ENCODE measurements at places on chromosomes 3 and 15.

GRCh38 chr3:113914646-113915045, 33.2 kb upstream of the ZDHHC23 start:
- no peak for DNase-seq

DNA sequence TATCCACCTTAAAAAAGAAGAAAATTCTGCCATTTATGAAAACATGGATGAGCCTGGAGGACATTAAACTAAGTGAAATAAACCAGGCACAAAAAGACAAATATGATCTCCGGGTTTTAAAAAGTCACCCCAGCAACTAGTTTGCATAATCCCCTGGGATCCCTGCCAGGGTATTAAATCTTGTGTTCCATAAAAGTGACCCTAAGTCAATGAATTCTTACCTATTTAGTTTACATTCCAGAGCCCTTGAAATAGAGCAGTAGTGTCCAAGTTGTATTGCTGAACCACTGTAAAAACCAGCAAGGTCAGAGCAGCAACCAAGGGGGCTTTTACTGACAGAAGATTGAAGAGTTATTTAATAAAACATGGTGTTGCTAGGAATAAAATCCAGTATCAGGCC, 716.8 kb upstream of the BCHE start:
- DNase-seq: no peak

DNA sequence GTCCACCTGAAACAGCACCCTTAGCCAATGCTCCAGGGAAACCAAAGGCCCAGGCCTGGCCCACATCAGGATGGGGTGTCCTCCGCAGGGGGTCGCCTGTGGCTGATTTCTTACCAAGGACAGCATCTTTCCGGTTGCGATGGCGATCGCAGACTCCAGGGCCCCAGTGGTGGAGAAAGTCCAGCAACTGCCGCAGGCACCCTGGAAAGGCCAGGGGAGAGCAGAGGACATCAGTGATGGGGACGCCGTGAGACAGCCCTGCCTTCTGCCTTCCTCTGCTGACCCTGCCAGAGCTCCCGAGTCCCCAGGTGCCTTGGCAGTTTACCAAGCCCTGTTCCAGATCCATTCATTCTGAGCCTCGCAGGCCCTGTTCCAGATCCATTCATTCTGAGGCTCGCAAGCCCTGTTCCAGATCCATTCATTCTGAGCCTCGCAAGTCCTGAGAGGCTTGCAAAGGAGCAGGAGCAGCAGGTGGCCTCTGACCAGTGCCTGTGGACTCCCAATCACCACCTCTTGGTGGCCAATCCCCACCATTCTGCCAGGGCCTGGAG, 12.5 kb downstream of the CTSH start:
- DNase-seq: no peak

- no peak for DNase-seq
Observed at GRCh38 chr3:38640661-38641452, 8.6 kb downstream of the SCN5A start.

- DNase-seq: no peak
Observed at GRCh38 chr15:56957812-56958406, 39.5 kb downstream of the TCF12 start.

DNA sequence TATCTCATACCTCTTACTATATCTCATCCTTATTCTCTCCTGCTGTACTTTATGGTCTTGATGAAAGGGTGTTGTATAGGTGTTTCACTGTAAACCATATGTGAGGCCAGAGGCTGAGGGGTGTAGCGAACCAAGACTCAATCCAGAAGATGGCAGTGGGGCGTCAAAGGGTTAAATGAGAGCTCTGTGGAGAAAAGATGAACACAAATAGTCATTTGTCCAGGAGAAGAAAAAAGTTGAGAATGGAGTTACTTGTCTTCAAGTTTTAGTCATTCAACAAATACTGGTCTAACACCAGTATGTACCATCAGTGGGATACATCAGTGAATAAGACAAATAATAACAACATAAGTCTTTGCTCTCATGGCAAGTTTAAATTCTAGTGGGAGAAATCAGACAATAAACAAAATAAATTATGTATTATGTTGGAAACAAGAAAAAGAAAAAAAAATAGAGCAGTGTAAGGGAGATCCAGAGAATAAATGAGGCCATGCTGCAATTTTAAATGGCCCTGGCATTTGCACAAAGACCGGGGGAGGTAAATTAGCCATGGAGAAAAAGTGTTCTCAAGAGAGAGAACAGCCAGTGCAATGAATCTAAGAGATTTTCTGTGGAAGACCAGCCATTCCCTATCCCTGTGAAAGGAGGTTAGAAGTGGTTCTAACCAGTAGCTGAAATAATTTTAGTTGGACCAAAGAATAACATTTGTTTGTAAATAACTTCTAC, 77.0 kb upstream of the UMPS start:
- no peak for DNase-seq

DNA sequence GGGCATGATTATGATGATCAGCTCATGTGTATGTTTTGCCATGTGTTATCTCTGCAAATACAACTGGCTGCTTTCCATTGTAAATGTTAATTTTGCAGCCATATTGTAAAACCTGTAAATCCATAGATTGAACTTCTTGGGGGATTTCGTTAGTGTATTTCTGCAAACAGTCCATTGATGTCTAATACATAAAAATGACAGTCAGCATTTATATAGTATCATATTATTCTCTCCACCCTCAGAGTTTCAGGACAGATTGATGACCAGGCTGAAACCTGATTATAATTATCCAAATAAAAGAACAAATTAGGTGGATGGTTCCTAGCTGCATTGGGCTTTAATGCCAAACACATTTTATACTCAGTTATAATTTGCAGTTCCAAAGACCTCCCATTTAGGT, 276.8 kb downstream of the FEZF2 start:
- no peak for DNase-seq

DNA sequence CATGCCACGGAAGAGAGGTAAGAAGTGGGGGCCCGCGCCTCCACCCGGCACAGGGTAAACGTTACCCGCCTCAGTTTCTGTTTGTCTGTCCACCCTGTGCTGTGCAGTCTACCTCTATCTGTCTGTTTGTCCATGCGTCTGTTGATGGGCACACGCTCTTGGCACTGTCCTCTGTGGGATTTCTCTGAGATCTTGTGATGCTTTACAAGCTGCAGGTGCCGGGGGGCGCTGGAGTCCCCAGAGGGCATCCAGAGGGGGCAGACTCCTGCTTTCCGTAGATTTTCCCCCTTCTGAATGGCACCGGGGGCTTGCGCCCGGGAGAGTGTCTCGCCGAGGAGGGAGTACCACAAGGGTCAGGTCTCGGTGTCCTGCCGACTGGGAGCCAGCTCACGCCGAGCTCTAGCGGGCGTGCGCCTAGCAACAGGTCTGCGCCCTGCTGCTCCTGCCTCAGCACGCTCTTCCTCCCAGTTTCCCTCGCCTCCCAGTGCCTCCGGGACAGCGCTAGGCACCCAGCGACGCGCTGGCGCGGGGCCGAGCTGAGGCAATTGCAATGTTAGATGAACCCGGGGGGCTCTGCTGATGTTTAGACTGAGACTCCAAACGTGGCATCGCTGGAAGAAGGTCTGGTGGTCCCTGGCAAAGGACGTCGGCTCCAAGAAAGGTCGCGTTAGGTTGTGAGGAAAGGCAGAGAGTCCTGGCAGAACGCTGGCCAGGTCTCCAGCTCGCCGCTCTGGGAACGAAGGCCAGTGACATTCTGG, 667 bp downstream of the CEMIP start:
- no peak for DNase-seq

All from stimulated activated CD4-positive, alpha-beta T cell treated with anti-CD3 and anti-CD28 coated beads, Interleukin-15, amount 100 ng/mL, for 1 hour (primary cell).